Fibroblast of upper back skin (primary cell): ENCODE measurements at places on chromosomes 6 and 20.
A peak's percentile ranks its signal among the peaks of the same experiment; 100 is the strongest.

- DNase-seq, result no peak
These were observed 74.0 kb upstream of the CST7 start for GRCh38 chr20:24875078-24875477.

DNA sequence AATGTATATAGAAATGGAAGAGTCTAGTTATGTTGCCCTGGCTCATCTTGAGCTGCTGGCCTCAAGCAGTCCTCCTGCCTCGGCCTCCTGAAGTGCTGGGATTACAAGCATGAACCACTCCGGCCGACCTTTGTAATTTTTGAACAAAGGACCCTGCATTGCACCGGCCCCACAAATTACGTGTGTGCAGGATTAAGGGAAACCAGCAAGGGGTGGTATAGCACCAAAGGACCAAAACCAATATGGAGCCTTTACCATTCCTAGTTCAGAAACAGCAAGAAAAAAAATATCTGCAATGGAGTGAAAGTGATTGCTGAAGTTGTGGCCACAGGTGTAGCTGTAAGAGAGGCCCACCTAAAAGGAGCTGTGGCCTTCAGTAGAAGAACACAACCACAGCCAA, 8.2 kb upstream of the TRERF1 start:
- no peak for DNase-seq

- no peak for DNase-seq
These were observed 17.2 kb downstream of the GATA5 start for GRCh38 chr20:62458275-62459251.

DNA sequence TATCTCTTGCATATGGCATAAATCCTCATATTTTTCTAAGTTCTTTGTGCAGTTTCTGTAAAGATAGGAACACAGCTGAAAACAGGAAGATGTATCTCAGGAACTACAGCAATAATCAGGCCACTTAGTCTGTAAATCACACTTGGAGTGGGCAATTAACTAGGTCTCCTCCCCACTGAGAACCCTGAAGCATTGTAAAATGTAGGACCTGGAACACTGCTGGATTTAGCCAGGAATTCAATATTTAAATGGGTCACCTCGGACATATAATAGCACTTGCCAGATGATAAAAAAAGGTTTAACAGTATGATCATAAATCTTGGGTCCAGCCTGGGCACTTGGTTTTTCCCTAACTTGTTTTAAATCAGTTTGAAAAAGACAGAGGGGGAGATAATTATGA, 155.0 kb downstream of the GRM1 start:
- DNase-seq, result no peak

DNA sequence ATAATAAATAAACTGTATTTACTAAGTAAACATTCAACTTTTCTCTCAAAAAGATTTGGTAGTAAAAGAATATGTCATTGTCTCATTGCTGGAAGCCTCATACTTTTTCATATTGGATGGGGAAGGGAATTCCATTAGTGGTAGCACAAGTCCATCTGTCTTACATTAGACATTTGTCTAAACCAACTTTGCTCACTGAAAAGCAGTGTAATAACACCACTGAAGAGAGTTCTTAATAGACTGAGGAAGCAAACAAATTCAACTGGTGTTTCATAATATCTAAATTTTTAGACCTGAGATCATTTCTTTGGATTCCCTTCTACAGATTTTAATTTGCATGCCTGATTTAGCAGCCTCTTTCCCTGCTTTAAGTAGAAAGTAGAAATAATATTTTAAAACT, 62.7 kb downstream of the PLCB1 start:
- DNase-seq, result peak; percentile 14

DNA sequence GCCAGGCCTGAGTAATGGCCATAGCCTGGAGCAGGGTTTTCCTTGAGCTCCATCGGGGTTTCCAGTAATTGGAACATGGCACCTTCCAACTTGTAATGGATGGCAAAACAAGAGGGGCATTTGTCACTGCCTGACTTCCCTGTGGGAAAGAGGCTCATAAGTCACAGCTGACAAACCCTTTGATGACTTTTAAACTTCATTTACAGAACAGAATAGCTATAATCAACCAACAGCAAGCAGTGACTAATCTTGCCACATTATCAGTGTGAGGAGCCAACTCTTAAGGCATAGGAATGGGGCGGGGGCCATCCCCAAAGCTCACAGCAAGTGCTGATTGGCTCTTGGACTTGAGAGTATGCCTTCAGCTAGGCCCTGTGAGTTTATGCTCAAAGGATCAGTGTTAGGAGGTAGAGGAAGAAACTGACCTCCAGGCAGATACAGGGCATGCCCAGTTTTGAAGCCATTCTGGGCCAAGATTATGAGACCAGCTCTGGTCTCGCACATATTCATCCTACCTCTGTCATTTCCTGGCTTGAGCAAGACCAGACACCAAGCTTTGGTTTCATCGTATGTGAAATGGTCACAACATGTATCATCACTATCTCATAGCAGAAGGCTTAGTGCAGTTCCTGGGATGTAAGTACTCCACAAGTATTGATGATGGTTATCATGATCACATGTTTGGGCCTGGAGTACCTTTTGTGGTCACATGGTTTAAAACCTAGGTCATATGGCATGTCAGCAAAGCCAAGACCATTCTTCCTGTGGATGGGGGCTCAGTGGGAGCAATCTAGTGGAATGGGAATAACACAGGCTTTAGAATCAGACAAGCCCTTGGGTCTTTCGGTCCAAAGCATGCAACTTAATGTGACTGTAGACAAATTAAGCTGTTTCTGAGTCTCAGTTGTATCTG, 49.2 kb downstream of the EIF2S2 start:
- DNase-seq, result no peak

DNA sequence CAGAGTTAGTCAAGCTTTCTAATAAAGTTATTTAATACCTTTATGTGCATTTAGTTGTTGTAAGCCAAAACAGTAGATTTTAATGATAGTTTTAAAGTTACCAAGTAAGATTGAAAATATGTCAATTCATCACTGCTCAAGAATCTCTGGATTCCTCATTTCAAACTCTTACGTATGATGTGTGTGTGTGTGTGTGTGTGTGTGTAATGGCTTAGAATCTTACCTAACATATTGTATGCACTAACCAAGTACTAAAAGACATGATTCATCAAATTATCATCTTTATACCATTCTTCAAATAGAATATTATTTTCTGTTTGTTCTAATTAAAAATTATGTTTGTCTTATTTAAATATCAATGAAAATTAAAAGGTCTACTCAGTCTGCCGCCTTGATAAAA, 41.5 kb upstream of the ZNF337 start:
- DNase-seq, result peak; percentile 59

DNA sequence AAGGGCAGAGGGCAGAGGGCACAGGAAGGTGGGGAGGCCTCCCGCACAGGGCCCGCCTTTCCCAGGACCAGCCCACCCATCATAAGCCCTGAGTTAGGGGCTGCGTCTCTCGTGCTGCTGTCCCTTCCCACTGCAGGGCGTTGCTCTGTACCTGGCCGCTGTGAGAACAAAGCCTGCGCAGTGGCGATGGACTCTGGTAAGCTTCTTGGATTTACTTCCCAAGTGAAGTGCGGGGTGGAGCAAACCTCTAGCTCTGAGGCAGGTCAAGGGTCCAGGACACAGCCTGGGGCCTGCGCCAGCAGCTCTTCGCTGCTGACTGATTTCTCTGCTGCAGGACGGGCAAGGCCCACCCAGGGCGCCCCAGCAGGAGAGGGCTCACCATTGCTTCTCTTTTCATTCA, 23.9 kb downstream of the INSM1 start:
- no peak for DNase-seq

DNA sequence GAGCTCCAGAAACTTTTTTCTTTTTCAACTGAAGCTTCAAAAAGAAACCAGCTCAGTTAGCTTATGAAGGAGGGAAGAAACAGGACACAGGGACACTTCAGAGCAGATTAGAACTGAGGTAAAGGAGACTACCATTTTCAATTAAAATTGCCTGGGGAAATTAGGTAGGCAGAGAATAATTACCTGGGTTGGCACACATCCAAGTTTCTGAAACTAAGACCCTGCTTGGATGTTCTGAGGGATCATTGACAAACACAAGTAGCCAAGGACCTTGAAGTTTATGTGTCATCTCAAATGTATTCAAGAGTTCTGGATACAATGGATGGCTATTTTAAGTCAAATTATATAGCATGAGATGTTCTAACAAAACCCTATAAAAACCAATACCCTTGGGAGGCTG, 137.6 kb downstream of the PLCB4 start:
- no peak for DNase-seq

- DNase-seq, result peak; percentile 49
These were observed 81.1 kb downstream of the STXBP5 start for GRCh38 chr6:147285087-147285855.

- DNase-seq, result no peak
These were observed 7.2 kb upstream of the PARD6B start for GRCh38 chr20:50724112-50724725.

DNA sequence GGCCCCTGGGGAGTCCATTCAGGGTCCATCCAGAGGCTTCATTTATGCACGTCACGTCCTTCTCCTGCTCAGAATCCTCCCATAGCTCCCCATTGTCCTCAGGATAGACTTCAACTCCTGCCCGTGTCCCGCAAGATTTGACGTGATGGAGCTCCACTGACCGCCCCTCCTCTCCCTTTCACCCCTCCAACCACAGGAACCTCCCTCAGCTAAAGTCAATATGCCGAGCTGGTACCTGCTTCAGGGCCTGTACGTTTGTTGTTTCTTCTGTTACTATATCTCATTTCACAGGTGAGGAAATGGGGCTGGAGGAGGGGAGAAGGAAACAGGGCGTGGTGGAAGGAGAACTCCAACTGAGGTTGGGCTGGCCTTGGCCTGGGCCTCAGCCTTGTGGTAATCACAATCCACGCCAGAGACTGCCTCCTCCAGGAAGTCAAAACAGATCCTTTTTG, 38.6 kb downstream of the CEBPB start:
- DNase-seq, result no peak

GRCh38 chr6:118377711-118378414, 170.2 kb upstream of the PLN start:
- DNase-seq, result no peak

DNA sequence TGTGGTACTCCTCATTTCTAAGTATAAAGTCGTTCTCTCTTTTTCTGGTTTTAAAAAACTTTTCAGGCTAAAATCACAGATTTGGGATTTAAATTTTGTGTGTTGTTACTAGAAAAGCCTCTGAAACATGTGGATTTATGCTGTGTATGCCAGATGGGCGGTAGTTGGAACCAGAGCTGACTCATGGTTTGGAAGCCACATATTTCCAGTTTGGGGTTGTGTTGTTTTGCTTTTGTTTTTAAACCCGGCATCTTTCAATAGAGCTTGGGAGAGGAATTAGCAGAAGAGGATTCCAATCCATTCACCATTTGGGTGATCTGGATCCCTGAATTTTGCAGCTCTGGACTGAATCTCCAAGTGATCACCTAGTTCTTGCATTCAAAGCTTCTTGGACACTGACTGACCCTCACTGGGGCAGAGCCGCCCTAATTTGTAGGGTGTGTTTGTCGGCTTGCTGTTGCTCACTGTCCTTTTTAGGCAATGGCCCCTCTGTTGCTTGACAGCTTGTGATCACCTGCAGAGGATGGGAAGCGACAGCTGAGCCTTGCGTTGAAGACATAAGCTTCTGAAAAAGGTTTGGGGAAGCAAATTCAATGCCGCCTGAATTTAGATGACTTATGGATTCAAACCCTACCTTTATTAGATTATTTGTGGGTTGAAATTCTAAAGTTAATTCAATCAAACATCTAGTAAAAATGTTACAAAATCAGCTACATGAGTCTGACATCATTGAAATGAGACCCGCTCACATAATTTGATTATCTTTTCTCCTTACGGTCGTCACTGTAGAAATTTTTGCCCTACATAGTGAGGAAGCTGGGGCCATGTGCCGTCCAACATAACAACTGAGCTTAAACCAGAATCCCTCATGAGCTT, 79.9 kb upstream of the CD83 start:
- peak; percentile 78 for DNase-seq

- DNase-seq, result no peak
These were observed 113.3 kb downstream of the CDKAL1 start for GRCh38 chr6:20647585-20647984.

- DNase-seq, result no peak
These were observed 49.4 kb upstream of the MCM9 start for GRCh38 chr6:118984342-118984741.

DNA sequence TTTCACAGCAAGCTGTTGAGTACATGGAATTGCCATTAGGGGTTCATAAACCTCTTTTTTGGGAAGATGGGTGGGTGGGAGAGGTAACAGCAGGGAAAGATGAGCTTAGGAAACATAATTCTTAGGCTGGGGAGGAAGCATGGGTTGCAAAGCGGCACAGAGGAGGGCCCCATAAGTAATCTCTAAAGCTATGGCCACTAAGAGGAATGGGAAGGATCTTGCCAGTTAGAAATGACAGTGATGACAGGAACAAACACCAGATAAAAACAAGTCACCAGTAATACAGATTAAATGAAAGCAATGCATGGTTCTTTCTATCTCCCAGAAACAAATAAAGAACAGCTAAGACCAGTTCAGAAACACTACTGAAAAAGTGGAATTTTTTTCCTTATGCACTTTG, 31.0 kb upstream of the PRELID3B start:
- DNase-seq, result no peak

DNA sequence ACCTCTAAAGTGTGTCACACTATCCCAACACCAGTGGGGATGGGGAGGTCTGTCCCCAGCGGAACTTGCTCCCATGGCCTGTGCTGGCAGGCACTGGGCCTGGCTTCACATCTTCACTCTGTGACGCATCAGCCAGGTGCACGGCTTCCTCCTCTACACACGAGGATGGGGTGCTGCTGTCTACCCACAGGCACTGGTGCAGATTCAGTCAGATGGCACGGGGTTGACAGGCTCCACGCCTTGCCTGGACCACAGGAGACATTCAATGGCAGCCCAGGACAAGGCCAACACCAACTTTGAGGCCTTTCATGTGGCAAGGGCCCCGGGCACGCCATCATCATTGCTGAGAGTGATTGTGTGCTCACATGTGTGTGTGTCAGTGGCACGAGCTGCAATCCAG, 92.4 kb downstream of the TMEM242 start:
- no peak for DNase-seq

GRCh38 chr6:44268095-44268628, 2.1 kb upstream of the TMEM151B start:
- peak; percentile 28 for DNase-seq

DNA sequence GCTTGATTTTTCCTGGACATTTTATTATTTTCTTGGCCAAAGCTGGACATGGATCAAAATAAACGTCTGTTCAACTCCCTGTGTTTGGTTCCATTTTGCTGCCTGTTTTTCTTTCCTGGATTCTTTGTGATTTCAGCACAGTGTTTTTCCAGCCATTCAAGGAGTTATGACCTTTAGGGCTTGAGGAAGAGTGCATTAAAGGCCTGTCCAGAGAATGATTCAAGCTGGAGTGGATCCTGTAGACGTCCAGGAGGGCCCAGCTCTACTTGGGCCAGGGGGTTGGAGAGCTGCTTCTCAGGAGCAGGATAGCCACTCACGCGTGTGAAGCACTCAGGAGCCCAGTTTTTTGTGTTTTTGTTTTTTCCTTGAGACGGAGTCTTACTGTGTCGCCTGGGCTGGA, 56.5 kb upstream of the IER3 start:
- DNase-seq, result no peak
